Cerebellum (tissue), 4 donors: ENCODE measurements at places on chromosomes 2 and 18. TPM values are rescaled to one million over a fixed set of nuclear protein-coding genes. Genes with fewer than 3 reads are reported as not detected.

DNA sequence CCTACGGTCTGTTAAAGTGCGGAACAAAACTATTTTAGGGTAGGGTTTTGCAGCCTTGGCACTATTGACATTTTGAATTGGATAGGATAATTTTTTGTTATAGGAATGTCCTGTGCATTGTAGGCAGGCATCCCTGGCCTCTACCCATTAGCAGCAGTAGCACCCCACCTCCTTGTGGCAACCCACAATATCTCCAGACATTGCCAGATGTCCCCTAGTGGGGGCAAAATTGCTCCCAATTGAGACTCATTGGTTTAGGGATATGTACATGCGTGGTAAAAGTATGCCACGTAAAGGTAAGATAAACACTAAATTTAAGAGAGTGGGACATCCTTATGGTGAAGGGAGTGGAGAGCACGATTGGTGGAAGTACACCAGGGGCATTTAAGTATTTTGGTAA, 4.6 kb downstream of the MIB1 start:
- DNase-seq: no peak

GRCh38 chr2:62663411-62663810, 42.1 kb upstream of the EHBP1 start:
- no peak for DNase-seq

DNA sequence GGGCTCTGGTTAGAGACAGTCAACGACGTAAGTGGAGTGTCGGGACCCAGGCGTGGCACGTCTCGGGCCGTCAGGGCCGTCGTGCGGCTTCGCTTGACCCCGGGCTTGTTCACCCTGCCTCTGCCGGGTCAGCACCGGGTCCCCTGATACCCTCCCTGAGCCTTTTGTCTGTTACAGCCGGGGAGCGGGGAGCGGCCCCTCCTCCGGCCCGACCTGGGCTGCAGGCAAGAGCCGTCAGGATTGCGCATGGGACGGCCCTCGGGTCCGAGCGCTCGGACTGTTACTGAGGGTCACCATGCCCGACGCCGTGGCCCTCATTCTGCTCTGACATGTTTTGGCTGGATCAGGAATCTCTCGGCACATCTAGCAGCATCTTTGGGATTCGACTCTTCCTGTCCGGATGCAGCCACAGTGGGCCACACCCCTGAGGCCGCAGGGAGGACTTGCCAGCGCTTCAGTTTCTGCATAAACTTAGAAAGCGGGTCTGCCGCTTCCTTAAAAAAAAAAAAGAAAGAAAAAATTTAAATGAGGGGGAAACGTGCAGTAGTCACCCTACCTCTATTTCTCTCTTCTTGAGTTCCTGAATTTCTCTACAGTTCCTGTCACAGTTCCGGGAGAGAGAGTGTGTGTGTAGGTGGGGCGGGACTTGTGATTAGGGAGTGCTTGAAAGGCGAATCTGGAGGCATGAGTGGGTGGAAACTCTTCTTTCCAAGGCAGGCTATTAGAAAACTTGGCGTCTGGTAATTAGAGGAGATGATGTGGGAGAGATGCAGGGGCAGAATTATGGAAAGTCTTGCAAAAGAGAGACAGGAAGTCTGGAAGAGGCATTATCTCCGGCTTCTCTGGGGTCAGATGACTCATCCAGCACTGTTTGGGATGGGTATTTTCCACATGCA, 909 bp downstream of the TMEM87B start:
- peak; percentile 21 for DNase-seq

GRCh38 chr2:224173210-224173609, 134.1 kb upstream of the SERPINE2 start:
- DNase-seq: no peak

DNA sequence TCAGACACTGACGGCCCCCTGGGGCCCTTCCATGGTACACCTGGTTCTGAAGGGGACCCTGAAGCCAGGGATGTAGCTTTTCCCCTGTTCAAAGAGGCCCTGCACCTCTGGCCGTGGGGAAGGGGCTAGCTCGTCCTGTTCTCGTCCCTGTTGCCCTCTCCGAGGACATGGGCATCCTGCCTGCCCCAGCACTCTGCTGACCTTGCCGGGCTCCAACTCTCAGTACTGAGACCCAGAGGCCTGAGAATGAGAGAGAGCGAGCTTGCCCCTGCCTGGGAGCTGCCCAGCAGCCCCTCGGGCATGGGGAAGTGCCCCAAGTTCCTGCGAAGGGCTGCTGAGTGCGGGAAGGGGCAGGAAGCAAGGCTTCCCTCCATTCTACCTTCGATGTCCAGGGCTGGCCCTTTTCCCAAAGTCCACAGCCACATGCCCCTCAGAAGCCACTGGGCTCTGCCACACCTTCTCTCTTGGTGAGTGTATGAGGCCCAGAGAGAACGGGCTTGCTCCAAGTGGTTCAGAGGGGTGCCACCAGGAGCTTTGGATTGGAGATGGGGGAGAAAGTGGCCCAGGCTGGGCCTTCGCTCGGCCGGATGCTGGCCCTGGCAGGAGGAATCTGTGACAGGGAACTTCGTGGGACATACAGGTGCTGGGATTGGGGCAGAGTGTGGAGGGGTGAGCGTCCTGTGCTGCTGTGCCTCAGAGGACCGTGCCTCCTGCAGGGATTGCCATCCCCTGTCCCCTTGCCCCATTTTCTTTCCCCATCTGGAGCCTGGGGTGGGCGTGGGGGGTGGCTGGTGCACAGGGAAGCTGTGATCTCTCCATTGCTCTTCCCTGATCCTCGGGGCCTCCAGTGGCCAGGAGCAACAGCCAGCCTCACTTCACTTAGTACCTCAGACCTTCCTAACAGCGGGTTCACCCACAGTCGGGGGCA, 50.8 kb downstream of the KCNIP3 start:
- no peak for DNase-seq

DNA sequence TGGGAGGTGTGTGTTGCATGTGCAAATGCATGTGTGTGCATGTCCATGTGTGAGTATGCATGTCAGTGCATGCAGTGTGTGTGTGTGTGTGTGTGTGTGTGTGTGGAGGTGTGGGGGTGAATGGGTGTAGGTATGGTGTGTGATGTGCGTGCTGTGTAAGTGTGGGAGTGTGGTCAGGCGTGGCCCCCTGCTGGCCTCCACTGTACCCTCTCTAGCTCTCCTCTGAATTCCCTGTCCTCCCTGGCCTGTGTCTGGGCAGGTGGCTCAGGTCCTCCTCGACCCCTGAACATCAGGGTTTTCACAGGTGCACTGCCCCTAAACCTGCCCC, 230.2 kb downstream of the CELF4 start:
- DNase-seq: no peak

- DNase-seq: no peak
These were observed 2.3 kb upstream of the GCC2 start for GRCh38 chr2:108446703-108447102.

GRCh38 chr2:44746856-44747615, 194.5 kb upstream of the SIX3 start:
- no peak for DNase-seq

- no peak for DNase-seq
These were observed 14.1 kb upstream of the HOXD1 start for GRCh38 chr2:176174382-176174823.

- no peak for DNase-seq
These were observed 122.3 kb downstream of the HRH4 start for GRCh38 chr18:24582771-24583170.

DNA sequence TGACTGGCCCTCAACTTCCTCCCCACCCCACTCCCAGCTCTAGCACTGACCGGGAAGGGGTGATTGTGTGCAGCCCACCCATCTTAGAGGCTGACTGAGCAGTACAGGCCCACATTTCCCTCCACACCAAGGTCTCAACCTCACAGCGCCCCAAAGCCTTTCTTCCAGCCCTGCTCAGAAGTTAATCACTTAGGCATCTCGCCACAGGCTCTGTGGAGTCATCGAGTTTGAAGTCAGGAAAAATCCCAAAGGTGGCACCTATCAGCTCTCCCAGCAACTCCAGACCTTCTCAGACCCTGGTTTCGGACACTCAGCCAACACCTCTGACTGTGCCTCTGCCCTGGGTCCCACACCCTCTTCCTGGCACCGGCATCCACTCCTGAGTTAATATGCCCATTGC, 43.0 kb upstream of the GLI2 start:
- DNase-seq: no peak

- DNase-seq: no peak
These were observed 41.4 kb downstream of the STARD6 start for GRCh38 chr18:54316071-54316820.

DNA sequence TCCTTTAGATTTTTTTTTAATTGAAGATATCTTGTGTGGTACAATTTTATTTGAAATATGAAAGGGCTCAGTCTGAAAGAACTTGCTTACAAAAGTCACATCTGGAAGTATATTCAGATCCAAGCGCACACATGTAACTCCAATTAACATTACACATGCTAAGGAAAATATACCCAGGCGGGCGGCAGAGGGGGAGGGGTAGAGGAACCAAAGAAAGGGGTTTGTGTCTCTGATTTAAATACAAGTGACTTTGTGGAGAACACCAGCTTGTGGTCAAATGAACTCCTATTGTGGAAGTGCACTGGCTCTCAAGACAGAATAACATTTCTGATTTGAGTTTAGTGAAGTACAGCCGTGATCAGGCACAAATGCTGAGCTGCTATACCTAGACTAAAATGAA, 280.2 kb upstream of the SOX11 start:
- DNase-seq: no peak

DNA sequence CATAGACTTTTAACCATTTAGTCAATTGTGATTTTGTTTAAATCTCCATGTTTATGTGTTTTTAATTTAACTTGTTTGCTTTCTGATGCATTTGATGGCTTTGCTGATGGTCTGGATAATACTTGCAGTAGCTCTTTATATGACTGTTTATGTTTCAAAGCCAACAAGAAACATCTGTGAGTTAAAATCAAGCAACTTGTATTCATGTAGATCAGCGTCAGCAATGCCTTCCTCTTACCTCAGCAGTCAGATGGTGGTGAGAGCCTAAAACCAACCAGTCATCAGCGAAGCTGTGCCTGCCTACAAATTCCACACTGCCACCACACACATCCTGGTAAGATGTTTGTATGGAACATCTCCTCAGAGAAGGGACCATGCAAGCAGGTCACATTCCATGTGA, 231.9 kb downstream of the PTGR3 start:
- DNase-seq: no peak

DNA sequence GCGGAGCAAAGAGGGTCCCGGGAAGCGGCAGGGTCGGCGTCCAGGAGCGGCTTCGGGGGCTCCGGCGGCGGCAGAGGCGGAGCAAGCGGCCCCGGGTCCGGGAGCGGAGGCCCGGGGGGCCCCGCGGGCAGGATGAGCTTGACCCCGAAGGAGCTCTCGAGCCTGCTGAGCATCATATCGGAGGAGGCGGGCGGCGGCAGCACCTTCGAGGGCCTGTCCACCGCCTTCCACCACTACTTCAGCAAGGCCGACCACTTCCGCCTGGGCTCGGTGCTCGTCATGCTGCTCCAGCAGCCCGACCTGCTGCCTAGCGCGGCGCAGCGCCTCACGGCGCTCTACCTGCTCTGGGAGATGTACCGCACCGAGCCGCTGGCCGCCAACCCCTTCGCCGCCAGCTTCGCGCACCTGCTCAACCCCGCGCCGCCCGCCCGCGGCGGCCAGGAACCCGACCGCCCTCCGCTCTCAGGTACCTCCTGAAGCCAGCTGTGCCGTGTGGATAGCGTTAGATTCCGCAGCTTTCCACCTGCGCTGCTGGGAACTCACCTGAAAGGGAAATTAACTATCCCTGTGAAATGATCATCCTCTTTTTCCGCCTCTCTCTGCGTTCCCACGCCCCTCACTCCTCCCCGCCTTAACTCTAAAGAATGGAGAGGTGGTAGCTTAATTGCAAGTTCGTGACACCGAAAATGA, 472 bp downstream of the CNOT11 start:
- peak; percentile 45 for DNase-seq

GRCh38 chr2:240960971-240961876, 37.2 kb upstream of the SNED1 start:
- no peak for DNase-seq

DNA sequence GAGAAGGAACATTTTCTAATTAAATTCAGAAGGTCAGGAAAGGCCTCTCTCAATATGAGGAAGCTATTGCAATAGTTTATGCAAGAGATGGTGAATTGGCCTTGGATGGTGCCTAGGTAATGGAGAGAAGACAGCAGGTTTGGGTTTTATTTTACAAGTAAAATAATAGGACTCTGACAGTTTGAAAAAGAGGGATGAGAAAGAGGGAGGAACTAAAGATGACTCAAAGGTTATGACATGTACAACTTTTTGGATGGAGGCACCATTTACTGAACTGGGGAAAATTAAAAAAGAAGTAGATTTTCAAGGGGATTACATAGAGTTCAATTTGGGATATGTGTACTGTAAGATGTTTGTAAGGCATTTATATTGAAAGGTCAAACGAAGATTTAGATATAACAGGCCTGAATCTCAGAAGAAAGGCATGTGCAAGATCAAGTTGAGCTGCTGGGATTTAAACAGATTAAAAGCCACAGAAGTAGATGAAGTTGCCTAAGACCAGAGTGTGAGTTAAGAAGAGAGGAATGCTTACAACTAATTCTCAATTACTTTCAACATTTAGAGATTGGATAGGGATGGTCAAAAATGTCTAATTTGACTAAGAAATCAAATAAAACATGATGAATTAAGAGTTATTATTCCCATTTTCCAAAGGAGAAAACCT, 12.3 kb upstream of the ASNSD1 start:
- DNase-seq: no peak

DNA sequence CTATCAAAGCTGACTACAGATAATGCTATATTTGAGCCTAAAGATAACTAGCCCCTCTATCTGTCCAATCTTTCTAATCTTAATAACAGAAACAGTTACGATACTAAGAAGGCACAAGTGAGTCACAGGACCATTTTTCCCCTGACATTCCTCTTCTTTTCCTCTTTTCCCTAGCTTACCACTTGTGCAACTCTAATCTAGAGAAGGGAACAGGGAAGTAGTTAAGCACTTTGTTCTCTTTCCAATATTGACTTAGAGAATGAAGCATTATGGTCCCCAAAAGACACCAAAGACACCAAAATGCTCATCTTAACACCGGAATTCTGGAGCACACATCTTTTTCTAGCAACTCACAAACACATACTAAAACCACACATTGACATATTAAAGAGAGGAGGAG, 1.8 kb downstream of the PDE11A start:
- no peak for DNase-seq

DNA sequence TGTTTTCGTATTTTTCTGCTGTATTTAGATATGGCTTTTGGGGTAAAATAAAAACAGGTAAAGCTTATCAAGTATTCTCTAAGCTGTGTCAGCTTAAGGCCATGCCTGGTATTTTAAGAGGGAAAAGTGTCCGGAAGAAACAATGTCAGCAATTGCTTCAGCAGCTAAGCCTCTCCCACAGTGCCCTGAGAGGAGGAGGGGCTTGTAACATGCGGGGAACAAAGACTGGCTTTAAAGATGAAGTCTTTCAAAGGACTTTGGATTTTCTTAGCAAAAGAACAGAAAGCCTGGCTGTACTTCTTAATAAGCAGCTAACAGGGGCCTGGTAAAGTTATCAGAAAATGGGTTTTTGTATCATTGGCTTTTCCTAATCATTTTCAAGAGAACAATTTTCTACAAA, 102.8 kb downstream of the PXDN start:
- DNase-seq: no peak

SIGLEC15 gene
- total RNA-seq: 0.18 TPM

PLB1 gene
- 4.3 TPM for total RNA-seq

LIMS4 gene
- total RNA-seq: 0.45 TPM

MPPE1 gene
- total RNA-seq: 21.6 TPM

PDE1A gene
- 42.4 TPM for total RNA-seq
